ENCODE measurements at places on chromosomes 5 and 9.

GRCh38 chr5:14452685-14453454 is 128.7 kb upstream of the OTULINL start:
- H3K4me1 ChIP-seq = peaks cover 6% of the 10 kb centered on the region
- H3K36me3 ChIP-seq = no peaks in the 10 kb centered on the region
- no peaks in the 10 kb centered on the region for H3K27me3 ChIP-seq
- peak overlapping the region; percentile 42 for H3K27ac ChIP-seq
- no peak overlapping the region for H3K4me3 ChIP-seq

- no peak overlapping the region for H3K4me3 ChIP-seq
- H3K36me3 ChIP-seq = no peaks in the 10 kb centered on the region
- H3K27ac ChIP-seq = no peak overlapping the region
- H3K4me1 ChIP-seq = peaks cover 28% of the 10 kb centered on the region
- no peaks in the 10 kb centered on the region for H3K27me3 ChIP-seq
These were observed 36.7 kb downstream of the ABLIM3 start for GRCh38 chr5:149177911-149178565.

DNA sequence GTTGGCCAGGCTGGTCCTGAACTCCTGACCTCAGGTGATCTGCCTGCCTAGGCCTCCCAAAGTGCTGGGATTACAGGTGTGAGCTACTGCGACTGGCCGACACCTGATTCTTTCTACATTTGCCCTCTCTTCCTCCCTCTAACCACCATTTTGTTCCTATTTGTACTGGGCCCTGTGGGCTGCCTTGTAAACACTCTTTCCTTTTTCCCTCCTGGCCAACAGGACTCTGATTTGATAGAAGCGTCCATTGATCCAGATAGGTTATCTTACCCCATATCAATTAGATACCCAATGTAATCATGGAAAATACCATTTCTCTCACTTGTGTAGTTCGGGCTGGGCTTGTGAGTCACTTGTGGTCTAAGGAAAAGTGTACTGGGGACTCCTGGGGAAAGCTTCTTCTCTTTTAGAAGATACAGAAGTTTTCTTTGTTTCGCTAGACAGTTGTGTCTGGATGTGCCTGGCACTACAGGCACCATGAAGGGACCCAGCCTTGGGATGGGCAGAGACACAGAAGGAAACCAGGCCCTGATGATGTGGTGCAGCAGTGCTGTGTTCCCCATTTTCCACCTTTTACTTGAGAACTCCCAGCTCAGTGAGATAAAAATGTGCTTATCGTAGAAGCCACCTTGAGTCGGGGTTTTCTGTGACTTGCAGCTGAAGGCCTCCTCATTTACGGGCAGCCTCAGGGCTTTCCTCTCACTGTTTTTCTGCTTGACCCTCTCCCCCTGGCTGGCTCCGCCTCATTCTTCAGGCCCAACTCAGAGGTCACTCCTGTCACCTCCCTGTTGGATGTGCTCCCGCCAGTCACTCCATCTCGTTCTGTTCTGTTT is 32.8 kb upstream of the CPEB4 start:
- no peak overlapping the region for H3K4me3 ChIP-seq
- no peaks in the 10 kb centered on the region for H3K36me3 ChIP-seq
- H3K27ac ChIP-seq = no peak overlapping the region
- H3K4me1 ChIP-seq = peaks cover 10% of the 10 kb centered on the region
- H3K27me3 ChIP-seq = no peaks in the 10 kb centered on the region
- no peak for DNase-seq

DNA sequence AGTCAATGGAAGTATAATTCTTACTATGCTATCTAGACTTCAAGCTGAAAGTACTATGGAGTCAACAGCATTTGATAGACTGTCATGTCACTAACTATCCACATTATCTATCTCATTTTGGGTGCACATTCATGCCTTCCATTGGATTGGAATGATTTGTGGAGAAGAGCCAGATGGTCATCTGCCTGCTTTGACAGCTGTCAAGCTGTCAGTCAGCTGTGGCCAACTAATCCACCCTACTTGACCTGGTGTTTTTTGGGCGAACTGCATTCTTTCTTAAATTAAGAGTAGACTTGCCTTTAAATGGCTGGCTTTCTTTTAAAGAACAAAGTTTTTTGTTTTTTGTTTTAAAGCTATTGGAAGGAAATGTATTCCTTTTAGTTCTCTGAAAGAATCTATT is 151.5 kb downstream of the DCP2 start:
- DNase-seq = no peak
- H3K27me3 ChIP-seq = no peaks in the 10 kb centered on the region
- no peaks in the 10 kb centered on the region for H3K4me1 ChIP-seq
- no peak overlapping the region for H3K4me3 ChIP-seq

- no peaks in the 10 kb centered on the region for H3K36me3 ChIP-seq
- H3K27me3 ChIP-seq = no peaks in the 10 kb centered on the region
- peak overlapping the region; percentile 97 for H3K4me3 ChIP-seq
- no peak for DNase-seq
These were observed 1.2 kb downstream of the ZBTB5 start for GRCh38 chr9:37464006-37464405.

- no peak overlapping the region for H3K27ac ChIP-seq
- no peaks in the 10 kb centered on the region for H3K4me1 ChIP-seq
- no peaks in the 10 kb centered on the region for H3K36me3 ChIP-seq
These were observed 1.0 kb upstream of the IL12B start for GRCh38 chr5:159331093-159331973.

DNA sequence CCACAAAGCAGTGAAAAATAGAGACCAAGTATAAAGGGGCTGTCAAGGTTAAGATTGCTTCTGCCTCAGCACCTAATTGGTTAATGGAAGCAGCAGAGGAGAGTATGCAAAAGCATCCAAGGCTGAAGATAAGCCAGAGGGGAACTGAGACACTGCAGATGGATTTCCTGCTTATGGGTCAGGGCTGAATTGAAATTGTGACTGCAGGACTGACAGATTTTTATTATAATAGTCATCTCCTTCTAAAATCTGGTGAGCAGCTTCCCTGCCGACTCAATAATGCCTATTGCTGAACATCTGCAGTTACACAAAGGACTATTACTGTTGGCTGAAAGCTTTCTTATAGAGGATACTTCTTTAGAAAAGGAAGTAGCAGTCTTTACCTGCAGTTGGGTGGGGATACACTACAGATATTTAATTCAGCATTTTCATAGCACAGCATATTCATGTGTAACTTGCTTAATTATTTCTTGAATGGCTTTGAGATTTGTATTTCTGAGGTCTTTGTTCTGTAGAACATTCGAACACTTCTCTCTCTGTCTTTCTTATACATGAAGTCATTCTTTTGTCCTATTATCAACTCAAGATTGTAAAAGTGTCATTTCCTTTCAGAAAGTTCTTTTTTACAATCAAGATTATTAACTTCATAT is 363.0 kb upstream of the RIOK2 start:
- no peaks in the 10 kb centered on the region for H3K4me1 ChIP-seq
- no peaks in the 10 kb centered on the region for H3K36me3 ChIP-seq
- no peaks in the 10 kb centered on the region for H3K27me3 ChIP-seq

DNA sequence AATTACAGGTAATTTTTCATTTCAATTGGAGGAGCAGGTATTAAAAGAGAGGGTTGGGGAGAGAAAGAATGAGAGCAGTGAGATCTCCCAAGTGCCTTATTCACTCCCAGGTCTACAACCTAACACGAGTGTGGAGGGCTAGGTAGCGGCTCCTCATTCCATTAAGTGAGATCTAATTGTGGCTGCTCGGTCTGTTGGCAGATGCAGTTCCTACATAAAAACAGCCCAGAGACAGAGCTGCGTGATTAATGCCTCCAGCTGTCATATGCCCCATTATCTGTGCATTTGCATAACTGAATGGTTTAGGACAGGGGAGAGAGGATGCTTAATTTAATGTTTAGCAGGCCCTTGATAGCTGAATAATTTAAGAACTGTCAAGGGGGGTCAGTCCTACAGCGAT is 100.5 kb downstream of the PSAT1 start:
- no peak for DNase-seq
- no peak overlapping the region for H3K27ac ChIP-seq
- H3K4me1 ChIP-seq = no peaks in the 10 kb centered on the region
- no peaks in the 10 kb centered on the region for H3K27me3 ChIP-seq
- H3K4me3 ChIP-seq = no peak overlapping the region

GRCh38 chr9:130286072-130286770 is 20.7 kb downstream of the HMCN2 start:
- H3K4me3 ChIP-seq = no peak overlapping the region
- H3K27me3 ChIP-seq = no peaks in the 10 kb centered on the region
- no peaks in the 10 kb centered on the region for H3K36me3 ChIP-seq
- no peak overlapping the region for H3K27ac ChIP-seq

DNA sequence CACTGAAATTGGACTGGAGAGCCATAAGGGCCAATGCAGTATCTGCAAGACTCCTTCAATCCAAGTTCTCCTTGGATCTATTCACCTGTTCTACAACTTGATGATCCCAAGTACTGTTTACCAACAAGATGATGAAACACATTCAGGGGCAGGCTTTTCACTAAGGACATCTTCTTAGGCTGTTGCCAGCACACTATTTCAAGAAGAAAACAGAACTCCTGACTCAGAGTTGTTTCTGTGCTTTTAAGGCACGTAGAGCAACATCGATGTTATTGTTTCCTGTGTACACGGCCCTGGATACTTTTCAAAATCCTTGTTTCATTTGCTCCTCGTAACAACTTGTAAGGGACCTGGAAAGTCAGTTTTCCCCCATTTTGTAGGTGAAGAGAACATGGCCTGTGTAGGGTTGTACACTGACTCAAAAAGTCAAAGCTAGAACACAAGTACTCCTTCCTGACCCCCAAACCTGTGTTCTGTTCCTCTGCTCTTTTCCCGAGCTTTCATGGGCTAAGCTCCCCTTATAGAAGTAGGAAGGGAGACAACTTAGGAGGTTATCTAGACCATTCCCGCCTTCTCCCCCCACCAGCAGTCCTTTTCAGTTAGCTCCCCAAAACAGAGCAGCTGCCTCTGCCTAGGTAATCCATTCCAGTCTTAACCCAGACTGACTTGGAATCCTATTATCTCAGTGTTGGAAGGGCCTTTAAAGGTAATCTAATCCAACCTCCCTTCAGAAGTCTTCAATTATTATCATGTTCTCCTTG is 5.2 kb upstream of the MGAT1 start:
- no peak for DNase-seq
- peak overlapping the region; percentile 91 for H3K4me3 ChIP-seq
- H3K27me3 ChIP-seq = no peaks in the 10 kb centered on the region

DNA sequence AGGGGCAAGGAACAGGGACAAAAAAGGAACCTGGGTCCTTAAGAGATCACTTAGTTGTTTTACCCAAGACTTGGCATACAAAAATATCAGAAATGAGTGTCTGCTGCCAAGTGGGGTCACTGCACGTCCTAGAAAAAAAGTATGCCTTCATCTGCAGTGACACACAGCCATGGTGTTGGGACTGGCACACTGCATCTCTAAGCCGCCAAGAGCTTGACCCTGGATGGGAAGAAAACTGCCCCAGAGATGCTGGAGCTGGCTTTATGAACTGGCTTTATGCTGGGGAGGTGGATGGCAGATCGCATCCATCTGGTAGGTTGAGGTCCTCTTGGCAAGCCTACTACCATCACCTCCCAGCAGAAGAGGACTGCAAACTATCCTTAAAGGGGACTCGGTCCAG is 51.7 kb downstream of the IRF1 start:
- peaks cover 30% of the 10 kb centered on the region for H3K4me1 ChIP-seq
- no peaks in the 10 kb centered on the region for H3K27me3 ChIP-seq
- DNase-seq = no peak
- H3K36me3 ChIP-seq = no peaks in the 10 kb centered on the region
- H3K27ac ChIP-seq = peak overlapping the region; percentile 33

DNA sequence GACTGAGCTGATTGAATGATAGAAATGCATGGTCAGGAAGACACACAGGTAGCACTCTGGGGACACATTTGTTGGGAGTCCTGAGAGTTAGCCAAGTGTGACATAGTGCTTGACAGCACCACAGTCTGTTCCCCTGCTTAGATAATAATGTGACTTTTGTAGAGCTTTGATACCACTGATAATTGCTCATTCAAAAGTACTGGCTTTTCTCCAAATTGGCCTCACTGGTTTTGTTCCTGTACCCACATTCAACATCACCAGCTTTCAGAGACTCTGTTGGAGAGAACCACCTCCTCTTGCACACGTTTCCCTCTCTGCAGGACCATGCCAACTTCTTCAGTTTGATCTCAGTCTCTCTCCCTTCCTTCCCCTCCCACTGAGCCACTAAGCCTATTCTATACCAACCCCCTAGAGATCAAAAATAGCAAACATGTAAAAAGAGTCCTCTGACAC is 52.5 kb upstream of the IL7R start:
- no peaks in the 10 kb centered on the region for H3K27me3 ChIP-seq
- H3K4me1 ChIP-seq = no peaks in the 10 kb centered on the region
- H3K27ac ChIP-seq = no peak overlapping the region
- H3K36me3 ChIP-seq = no peaks in the 10 kb centered on the region

- H3K4me3 ChIP-seq = no peak overlapping the region
- no peak overlapping the region for H3K27ac ChIP-seq
- no peaks in the 10 kb centered on the region for H3K27me3 ChIP-seq
- no peaks in the 10 kb centered on the region for H3K36me3 ChIP-seq
- no peak for DNase-seq
These were observed 28.8 kb upstream of the DAB2IP start for GRCh38 chr9:121622387-121623203.

DNA sequence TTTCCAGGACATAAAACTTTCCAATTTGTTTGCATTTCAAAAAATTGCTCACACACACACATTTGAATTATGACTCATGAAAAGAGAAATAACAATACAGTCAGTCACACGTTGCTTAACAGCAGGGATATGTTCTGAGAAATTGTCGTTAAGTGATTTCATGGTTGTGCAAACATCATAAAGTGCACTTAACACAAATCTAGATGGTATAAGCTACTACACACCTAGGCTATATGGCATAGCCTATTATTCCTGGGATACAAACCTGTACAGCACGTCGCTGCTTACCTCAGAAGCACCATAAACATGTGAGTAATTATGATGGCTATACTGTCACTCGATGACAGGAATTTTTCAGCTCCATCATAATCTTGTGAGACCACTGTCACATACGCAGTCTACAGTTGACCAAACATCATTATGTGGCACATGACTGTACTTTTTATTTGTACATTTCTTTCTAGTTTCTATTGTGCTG is 378.2 kb downstream of the ACTL7B start:
- H3K4me1 ChIP-seq = peaks cover 26% of the 10 kb centered on the region
- peak overlapping the region; percentile 86 for H3K27ac ChIP-seq
- H3K27me3 ChIP-seq = no peaks in the 10 kb centered on the region
- no peaks in the 10 kb centered on the region for H3K36me3 ChIP-seq
- H3K4me3 ChIP-seq = no peak overlapping the region

GRCh38 chr9:127561491-127562278 is 50.4 kb upstream of the STXBP1 start:
- H3K27me3 ChIP-seq = no peaks in the 10 kb centered on the region
- peaks cover 6% of the 10 kb centered on the region for H3K36me3 ChIP-seq
- peak overlapping the region; percentile 94 for H3K27ac ChIP-seq
- DNase-seq = peak; percentile 78

GRCh38 chr9:2157277-2158110 is 142.3 kb downstream of the SMARCA2 start:
- H3K27me3 ChIP-seq = no peaks in the 10 kb centered on the region
- no peak for DNase-seq
- peak overlapping the region; percentile 81 for H3K4me3 ChIP-seq
- H3K4me1 ChIP-seq = peaks cover 9% of the 10 kb centered on the region
- peak overlapping the region; percentile 74 for H3K27ac ChIP-seq

- no peaks in the 10 kb centered on the region for H3K36me3 ChIP-seq
- no peaks in the 10 kb centered on the region for H3K27me3 ChIP-seq
These were observed 205.2 kb upstream of the EDIL3 start for GRCh38 chr5:84589926-84590325.

GRCh38 chr9:31089549-31090221 is 1294.8 kb upstream of the ACO1 start:
- no peak overlapping the region for H3K4me3 ChIP-seq
- no peak overlapping the region for H3K27ac ChIP-seq
- no peaks in the 10 kb centered on the region for H3K4me1 ChIP-seq
- no peak for DNase-seq

Data from thoracic aorta (tissue), 2 donors.